ENCODE measurements at places on chromosomes 1 and 21.

DNA sequence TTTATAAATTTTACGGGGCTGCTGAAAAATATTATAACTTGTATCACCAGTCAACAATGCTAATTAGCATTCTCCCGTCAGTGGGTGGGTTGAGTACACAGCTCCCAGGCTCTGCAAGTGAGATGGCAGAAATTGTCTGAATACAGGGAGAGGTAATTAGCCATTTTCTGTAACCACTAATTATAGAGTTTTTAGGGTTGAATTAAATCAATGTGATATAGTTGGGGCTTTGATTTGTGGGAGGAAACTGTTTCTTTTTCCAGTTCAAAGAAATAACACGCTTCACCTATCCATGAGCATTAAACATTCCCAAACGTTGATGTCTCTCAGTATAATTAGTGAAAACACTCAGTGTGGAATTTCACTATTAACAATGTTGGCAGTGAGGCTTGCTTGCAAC lies 1.5 kb downstream of the VANGL1 start:
- DNase-seq, result no peak

GRCh38 chr1:17869815-17870214 lies 114.7 kb downstream of the ACTL8 start:
- no peak for DNase-seq

GRCh38 chr1:79323239-79324025 lies 316.9 kb upstream of the ADGRL4 start:
- DNase-seq, result no peak

GRCh38 chr1:85199667-85200462 lies 951 bp downstream of the SYDE2 start:
- no peak for DNase-seq

DNA sequence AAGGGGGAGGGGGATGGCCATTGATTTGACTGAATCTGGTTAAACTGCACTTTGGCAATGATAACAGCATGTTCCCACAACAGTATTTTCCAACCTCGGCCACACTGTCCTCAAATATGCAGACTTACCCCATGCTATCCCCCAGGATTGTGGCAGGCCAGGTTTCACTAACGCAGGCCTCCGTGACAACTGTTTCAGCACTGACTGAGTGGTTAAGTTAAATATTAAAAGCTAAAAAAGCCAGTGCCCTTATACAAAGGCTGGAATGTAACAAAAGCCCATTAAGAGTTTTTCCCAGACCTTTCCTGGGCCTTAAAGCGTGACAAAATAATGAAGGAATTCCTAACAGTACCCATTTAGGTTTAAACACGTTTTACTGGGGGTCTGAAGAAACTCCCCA lies 202.9 kb downstream of the USP25 start:
- no peak for DNase-seq

GRCh38 chr1:78437396-78437795 lies 53.4 kb upstream of the PTGFR start:
- DNase-seq, result no peak

GRCh38 chr1:185039726-185040407 lies 5.5 kb upstream of the RNF2 start:
- DNase-seq, result no peak

GRCh38 chr1:172040466-172040865 lies 199.2 kb downstream of the DNM3 start:
- no peak for DNase-seq

GRCh38 chr1:116415699-116416533 lies 42.9 kb downstream of the ATP1A1 start:
- DNase-seq, result no peak

GRCh38 chr1:206516728-206516990 lies 9.3 kb downstream of the RASSF5 start:
- DNase-seq, result no peak

DNA sequence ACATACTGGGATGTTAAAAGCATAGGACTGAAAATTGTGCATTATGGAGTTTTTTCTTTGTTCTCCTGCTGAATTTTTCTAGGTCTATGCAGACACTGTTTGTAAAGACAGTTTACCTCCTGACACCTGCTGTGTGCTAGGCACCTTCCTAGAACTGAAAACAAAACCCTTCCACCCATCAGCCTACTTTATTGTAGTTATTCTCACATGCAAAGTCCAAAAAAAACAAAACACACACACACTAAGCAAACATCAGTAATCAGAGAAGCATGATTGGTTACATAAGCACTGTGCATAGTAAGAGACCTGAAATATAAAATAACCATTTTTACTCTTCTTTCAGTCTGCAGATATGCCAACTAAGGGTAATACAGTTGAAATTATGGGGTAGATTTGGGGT lies 195.1 kb downstream of the CRB1 start:
- DNase-seq, result no peak

DNA sequence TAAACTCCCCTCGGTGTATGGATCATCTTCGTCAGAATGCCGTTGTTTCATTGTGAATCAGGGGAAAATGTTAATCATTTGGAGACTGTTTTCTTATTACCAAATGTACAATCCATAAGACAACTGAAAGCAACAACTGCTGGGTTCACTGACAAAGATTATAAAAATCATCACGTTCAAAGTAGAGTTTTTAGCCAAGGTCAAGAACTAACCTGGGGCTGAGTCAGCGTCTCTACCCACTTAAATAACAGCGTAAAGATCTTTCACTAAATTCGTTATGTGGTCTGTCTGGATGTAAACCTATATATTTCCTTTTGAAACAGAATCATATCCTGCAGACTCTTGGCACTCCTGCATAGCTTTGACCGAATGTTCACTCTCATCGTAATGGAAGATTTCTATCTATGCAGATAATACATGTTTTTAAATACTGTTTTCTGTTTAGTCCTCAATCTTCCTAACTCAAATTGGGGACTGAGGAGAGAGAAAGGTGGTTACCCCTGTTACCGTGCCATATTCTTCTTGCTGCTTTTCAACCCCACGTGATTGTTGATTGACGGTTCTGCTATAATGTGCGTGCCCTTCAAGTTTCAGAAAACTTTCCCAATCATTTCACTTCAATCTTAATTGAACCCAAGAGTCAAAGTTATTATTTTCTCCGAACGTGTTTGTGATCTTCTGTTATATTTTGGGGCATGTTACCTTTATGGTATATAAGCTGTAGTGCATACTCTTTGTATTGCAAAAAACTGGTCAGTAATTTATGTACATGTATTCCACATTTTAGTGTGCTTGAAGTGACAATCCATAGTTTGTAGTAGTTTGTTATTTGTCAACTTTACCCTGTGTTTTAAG lies 15.6 kb upstream of the NCMAP start:
- DNase-seq, result no peak

- DNase-seq, result no peak
Observed at GRCh38 chr1:177820213-177820612, 149.6 kb downstream of the SEC16B start.

DNA sequence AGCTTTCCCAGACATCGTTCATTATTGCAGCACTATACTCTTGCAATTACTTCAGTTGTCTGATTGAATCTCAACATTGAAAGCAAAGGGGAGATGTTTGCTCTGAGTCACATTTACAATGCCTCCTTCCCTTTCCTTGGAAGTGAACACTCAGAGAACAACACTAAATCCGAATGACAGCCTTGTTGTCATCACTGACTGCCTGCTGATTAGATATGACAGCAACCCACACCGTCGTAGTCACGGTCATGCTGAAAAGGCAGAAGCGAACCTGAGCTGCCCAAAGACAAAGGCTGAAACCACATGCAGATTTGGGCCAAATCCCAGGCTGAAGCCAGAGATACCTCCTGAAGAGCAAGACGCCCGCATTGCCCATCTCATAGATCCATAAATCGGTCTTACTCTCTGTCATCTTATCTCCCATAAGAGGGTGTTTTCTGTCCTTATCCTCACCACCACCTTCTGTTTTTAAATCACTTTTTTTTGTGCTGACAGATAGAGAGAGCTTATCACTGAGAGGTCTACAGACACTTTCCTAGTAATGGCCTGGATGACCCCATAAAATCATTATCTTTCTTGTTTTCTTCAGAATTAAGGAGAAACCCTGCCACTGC lies 47.5 kb downstream of the TMCO4 start:
- DNase-seq, result no peak

DNA sequence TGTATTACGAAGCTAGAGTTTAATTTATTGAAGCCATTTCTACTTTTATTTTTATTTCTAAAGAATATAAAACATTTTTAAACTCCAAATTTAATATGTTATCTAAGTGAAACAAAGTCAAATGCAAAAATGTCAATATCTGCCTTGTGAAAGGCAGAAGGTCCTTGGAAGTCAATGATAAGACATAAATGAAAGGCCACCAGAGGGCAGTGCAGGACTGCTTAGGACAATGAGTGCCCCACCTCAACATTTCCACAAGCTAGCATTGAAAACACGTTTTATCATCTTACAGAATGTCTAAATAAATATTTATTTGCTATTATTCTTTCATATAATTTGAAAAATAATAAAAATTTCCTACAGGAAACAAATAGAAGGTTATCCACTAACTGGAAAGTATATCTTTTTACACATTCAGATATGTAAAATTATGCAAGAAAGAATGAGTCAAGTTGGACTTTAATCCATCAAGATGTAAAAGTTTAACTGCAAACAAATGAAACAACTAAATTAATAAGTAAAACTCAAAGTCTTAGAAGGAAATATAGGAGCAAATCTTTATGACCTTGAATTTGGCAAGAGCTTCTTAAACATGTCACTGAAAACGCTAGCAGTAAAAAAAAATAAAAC lies 140.1 kb upstream of the FMN2 start:
- no peak for DNase-seq
